ENCODE measurements at places on chromosomes 5 and 9.

- DNase-seq: no peak
Measured at GRCh38 chr5:1167361-1167727, 34.1 kb upstream of the SLC6A19 start.

- peak; percentile 88 for DNase-seq
Measured at GRCh38 chr9:34611811-34612787, at the start of gene RPP25L. Gene RPP25L, minus strand, starts transcription at chr9:34612097. Its CDS starts 801 bp downstream, at chr9:34611296.

DNA sequence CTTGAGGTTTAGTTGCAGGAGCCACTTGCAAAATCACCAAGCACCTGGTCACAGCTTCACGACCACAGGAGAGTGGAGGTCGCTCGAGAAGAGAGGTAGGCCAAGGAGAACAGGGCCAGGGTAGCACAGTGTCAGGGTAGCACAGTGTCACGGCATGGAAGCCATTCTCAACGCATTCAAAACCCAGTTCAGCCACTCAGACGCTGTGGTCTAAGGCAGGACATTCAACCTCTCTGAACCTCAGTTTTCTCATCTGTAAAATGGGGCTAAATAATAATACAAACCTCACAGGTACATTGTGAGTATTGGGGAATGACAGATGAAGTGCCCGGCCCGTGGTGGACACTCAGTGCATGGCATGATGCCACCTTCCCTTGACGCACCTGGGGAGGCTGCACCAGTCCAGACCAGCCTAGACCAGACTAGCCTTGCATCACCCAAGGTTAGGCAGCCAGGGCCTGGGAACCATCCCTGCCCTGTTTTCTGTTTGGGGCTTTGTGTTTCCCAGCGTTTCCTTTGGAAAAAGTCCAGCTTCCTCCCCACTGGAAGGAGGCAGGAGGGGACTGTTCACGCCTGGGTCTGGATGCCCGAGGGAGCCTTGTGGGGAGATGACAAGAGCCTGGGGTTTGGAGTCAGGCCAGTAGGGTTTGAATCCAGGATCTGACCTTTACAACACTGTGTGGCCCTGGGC is 7.8 kb upstream of the LMX1B start:
- DNase-seq: no peak

DNA sequence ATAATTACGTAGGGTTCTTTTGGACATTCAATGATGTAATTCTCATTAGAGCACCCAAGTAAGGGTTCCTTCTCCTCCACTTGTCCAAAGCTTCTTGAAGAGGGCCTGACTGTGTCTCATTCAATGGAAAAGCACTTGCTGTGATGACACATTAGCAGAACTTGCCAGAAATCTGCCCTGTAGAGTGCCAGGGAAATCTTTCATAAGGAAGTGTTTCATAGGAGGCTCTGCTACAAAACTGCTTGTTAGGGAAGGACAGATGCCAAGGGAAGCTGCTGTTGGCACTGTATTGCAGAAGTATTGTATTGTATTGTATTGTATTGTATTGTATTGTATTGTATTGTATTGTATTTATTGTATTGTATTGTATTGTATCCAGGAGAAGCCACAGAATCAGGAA is 45.5 kb upstream of the MPDZ start:
- DNase-seq: peak; percentile 2

- DNase-seq: no peak
Measured at GRCh38 chr9:93686127-93686879, 109.9 kb downstream of the PHF2 start.

DNA sequence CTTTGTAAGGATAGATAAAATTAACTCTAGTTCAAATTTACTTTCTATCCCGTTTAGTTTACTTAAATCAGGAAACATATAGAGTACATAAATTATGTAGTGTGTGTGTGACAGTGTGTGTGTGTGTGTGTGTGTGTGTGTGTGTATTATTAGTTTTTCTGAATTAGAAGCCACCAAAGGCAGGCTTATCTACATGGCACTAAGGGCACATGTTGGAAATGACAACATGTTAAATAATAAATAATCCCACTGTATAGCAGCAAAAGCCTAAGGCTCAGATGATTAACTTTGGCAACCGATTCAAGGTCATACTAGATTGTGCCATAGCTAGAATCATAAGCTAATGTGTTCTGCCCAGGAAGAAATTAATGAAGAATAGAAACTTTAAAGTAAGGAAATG is 54.6 kb downstream of the MEGF9 start:
- DNase-seq: no peak

GRCh38 chr9:136239135-136239982 is 6.3 kb downstream of the QSOX2 start:
- no peak for DNase-seq

DNA sequence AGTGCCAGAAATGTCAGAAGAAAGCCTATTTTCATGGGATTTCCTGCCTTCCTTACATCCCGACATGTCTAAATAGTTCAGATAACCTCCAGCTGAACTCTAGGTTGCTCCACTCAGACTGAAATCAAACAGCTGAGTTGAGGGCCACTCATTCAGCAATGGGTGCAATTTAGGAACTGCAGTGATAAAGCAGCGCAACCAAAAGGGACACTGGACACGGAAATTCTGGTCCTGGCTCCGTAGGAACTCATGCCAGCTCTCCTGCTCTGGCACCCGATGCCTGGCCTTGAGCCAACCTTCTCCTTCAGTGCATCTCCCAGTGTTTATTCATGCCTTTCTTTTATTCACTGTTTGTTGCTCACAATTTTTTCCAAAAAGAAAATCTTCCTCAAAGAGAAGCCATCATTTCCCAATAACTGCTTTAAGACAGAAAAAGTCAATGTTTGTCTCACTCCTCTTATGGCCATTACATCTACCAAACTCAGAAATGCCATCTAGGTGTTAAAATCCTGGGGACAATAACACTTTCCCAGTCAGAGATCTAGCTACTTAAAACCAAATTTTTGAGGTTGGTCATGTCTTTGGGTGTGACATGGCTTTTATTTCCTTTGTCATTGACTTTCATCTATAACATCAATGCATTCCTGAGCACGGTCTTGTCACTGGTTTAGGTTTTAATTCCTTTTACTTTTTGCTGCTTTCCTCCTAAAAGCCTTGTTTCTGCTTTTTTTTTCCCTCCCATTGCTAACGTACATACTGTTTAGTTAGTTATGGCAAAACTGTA is 126.9 kb downstream of the PDE4D start:
- no peak for DNase-seq

DNA sequence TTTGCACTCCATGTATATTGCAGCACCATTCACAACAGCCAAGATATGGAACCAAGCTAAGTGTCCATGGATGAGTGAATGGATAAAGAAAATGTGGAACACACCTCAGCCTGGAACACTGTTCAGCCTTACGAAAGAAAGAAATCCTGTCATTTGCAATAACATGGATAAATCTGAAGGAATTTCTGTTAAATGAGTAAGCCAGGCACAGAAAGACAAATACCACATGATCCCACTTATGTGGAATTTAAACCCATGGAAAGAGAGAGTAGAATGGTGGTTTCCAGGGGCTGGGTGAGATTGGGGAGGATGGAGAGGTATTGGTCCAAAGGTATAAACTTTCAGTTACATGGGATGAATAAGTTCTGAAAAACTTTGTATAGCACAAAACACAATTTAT is 228.9 kb upstream of the CD180 start:
- peak; percentile 47 for DNase-seq

DNA sequence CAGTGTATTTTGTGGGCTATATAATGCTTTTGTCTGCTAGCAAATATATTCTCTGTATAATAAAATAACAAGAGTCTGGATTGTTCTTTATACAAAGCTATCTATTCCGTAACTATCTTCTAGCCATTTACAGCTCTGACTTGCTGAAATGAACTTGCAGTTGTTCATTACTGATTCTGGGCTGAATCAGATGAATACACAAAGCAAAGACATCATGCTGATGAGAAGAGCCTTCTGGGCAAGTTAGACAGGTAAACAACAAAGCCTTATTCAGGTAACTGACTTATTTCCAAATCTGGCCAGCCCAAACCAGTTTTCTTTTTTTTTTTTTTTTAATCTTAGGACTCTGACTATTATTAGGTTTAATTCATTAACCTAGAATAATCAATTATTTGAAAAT is 255.5 kb downstream of the KIAA0825 start:
- DNase-seq: no peak

GRCh38 chr9:17083258-17083657 is 51.6 kb upstream of the CNTLN start:
- no peak for DNase-seq

DNA sequence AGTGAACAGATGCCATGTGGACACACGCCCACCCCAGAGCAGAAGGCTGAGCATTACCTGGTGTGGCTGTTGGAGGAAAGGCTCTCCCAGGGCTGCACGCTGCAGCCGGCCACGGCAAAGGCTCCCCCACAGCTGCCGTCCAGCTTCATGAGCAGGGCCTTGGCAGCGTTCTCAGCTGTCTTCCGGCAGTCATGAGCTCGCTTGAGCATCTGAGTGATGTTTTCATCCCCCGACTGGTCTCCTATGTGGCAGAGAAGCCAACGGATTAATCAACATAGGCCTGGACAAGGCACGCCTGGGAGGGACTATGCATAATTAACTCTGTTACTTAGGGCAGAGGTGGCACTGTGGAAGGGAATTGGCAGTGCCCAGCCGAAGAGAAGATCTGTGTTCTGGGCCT is 87.3 kb downstream of the DCP2 start:
- DNase-seq: no peak

GRCh38 chr5:165370794-165371193 is 1865.4 kb downstream of the MAT2B start:
- no peak for DNase-seq

DNA sequence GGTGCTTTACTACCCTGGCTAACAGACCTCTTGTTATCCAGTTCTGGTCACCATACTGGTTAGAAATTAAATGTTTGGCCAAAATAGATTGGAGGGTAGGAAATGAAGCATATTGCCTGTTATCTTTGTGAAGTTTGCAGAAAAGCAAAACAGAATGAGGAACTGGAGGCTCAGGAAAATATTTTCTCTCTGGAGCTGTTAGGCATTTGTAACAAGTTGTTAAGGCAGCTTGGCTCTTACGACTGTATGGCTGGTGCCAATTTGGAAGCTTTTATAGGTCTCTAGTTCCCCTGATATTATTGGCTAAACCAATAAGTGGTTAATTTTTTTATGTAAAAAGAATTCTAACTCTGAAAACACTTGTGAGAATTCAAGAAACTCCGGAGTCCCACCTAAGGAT is 35.8 kb downstream of the CDH6 start:
- no peak for DNase-seq

DNA sequence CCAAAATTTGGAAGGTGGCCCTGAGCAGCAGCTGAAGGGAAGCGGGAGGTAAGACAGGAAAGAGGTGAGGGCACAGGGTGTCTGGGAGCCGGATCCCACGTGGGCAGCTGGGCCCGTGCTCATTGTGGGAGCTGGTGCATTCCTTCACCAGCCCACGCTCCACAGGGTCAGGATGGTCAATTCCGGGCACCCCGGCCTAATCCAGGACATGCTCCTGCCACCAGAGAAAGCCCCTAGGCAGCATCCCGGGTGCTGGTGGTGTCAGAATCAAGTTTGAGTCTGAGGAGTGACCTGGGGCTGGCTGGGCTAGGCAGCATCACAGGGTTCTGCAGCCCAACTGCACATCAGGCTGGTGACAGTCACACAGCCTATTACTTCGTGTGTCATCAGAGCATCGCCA is 7.1 kb upstream of the PDCD6 start:
- no peak for DNase-seq

- peak; percentile 44 for DNase-seq
Measured at GRCh38 chr9:136629879-136630661, 32.6 kb upstream of the EGFL7 start.

- no peak for DNase-seq
Measured at GRCh38 chr5:132473019-132473531, 17.5 kb downstream of the IRF1 start.

- no peak for DNase-seq
Measured at GRCh38 chr9:70170151-70170790, 88.5 kb upstream of the SMC5 start.

DNA sequence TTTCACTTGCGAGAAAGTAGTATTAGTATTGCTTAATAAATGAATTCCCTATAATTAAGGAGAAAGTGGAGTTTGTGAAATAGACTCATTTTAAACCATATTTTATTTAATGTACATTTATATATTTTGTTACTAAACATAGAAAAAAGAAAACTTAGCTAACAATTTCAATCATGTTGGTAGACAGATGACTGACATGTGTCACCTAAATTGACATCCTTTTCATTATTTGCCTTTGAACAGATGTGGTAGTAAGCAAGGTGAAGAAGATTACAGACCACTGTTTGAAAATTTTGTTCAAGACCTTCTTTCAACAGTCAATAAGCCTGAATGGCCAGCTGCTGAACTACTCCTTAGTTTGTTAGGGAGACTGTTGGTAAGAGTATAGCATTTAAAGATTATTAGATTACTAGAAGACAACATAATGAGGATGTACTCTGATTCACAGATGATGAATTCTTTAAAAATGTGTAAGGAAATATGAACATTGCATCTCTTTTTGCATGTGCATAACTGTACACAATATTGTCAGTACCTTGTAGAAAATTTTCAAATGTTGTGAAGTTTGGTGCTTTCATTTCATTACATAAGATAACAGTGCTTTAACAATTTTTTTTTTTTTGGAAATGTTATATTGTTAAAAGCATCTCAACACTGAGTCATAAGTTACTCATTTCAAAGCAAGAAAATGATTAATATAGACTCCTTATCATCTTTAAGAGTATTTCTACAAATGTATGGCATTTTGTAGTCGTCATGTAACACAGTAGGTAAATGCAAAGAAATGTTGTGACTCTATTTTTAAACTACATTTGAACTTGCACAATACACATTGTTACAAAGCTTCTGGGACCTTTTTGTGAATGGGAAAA is 139.5 kb downstream of the NIPBL start:
- DNase-seq: peak; percentile 46

- no peak for DNase-seq
Measured at GRCh38 chr9:133499132-133499891, 20.4 kb upstream of the SLC2A6 start.

DNA sequence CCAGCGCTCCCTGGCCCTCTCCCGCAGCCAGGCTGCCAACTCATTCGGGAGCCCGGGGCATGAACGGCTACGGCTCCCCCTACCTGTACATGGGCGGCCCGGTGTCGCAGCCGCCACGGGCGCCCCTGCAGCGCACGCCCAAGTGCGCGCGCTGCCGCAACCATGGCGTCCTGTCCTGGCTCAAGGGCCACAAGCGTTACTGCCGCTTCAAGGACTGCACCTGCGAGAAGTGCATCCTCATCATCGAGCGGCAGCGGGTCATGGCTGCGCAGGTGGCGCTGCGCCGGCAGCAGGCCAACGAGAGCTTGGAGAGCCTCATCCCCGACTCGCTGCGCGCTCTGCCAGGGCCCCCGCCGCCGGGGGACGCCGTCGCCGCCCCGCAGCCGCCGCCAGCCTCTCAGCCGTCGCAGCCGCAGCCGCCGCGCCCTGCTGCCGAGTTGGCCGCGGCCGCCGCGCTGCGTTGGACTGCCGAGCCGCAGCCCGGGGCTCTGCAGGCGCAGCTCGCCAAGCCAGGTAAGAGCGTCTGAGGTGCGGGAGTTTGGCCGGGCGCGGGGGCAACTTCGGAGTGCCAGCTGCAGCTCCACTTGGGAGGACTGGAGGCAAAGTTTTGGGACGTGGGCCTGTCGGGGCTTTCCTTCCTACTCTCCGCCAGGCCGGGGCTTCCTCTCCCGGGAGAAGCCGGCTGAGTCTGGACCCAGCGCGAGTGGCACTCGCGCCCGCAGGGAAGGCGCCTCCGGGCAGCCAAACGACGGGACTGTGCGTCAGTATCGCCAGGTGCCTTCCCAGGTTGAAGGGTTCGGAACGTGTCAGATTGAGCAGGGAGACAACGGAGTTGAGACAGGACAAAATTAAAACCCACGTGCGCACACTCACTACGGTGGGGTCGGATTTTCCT is 735 bp downstream of the DMRT3 start:
- DNase-seq: no peak

Measured in EL (cell line).